LoVo (cell line): ENCODE measurements at places on chromosomes 3 and 15.

GRCh38 chr3:185297867-185298266 is 44.0 kb upstream of the EHHADH start:
- DNase-seq, result no peak

DNA sequence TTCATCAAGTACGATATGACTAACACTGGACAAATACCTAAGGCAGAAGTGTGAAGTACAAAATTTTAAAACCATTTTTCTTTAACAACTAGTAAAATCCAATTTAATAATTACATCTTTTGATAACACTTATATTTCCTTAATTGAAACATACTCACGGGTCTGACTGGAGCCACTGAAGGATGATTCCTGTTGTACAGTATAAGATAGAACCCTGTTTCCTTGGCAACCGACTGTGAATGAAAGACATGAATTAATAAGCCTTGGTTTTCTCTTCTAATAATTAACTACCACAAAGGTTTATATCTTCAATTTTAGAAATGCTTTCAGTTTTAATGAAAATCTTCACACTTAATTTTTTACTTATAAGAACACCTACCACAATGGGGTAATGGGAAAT is 19.4 kb downstream of the DHX36 start:
- DNase-seq, result no peak

DNA sequence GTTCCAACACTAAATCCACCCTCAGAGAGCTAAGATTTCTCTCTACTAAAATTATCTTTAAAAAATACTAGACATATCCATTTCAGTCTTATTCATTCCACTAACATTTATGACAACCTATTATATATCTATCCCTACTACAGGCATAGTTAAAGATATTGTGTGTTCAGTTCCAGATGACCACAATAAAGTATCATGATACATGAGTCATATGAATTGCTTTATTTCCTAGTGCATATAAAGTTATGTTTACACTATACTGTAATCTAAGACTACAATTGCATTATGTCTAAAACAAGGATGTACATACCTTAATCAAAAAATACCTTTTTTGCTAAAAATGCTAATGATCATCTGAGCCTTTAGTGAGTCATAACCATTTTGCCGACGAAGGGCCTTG is 19.4 kb downstream of the SHOX2 start:
- no peak for DNase-seq

DNA sequence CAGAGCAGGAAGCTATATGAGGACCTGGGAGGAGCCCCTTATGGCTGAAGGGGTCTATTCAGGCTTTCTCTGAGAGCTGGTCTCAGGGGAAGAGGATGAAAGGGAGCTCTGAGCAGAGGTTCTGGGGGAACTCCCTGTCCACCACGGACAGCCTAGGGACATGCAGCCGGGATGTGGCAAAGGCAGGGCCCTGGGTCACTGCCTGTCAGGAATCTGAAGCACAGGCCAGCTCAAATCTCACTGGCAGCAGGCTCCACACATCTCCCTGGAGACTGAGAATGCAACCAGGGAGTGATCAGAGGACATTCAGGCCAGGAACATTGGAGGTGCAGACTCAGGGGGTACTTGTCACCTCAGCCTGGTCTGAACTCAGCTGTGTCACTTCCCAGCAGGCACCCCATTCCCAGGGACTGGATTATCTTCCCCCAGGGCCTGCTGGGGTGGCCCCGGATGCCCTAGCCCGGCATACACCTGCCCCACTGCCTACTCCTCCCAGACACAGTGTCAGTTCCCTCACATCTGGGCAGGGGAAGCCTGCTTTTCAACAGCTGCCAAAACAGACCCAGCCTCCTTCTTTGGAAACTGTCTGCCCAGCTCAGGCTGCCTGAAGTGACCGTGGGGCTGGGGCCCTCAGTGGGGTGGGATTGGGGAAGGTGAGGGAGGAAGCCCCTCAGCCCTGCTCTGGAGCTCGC is 18.3 kb upstream of the SEMA3F start:
- no peak for DNase-seq

DNA sequence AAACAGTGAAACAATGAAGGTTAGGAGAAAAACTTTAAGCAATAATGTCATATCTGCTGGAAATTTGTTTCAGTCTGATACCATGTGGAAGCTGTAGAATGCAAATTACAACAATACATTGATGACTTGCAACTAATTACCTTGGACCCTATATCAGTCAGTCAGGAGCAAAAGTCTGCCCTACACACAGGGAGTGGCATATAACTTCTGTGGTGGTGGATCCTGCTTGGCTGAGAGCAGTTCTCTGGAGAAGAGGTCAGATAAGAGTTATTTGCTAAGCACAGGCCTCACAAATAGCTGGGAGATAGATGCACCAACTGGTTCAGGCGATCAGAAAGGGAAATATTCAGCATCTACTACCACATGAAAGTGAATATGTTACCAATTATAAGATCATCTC is 1364.6 kb upstream of the EPHA6 start:
- DNase-seq, result no peak
